Stimulated activated CD4-positive, alpha-beta T cell treated with anti-CD3 and anti-CD28 coated beads, Interleukin-1b, Interleukin-23, amount 100 ng/mL, for 48 hours (primary cell): ENCODE measurements at places on chromosomes 1 and 21.
A peak's percentile ranks its signal among the peaks of the same experiment; 100 is the strongest.

- DNase-seq: no peak
Observed at GRCh38 chr1:185355947-185356346, 38.9 kb upstream of the IVNS1ABP start.

DNA sequence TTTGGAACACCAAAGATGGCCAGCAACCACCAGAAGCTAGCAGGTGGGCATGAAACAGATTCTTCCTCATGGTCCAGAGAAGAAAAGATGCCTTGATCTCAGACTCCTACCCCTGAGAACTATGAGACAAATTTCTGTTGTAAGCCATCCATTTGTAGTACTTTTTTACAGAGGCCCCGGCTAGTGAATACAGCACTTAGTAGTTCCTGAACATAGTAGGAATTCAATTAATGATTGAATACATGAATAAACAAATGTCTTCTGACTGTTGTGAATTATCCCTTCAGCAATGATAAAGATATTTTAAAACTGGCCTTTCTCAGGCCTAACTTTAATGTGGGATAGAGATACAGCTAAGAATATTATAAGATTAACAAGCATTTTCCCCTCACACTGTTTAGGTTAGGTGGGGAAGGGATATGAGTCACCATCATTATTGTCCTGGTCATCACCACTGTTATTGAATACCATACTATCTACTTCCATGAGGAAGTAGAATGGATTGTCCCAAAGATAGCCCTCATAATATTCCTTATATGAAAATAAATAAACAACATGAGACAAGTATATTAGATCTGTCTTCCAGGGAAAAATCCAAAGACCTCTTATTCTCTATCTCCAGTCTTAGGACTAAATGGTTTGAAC lies 51.4 kb downstream of the ADCY10 start:
- DNase-seq: no peak

DNA sequence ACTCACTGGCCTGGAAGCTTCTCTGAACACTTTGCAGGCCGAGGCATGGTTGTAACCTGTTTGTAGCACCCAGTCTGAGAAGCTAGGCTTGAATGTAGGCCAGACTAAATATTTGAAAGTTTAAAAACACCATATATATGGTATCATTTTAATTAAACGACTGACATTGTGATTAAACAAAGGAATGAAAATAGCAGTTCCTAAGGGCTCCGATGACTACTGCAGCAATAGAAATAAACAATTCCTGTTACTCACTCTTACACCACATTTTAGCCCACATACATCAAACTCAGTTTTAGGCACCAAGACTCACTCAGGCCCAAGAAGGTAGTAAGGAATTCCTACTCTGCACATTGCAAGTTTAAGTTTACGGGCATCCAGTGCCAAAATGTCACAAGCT lies 281.2 kb downstream of the AKT3 start:
- DNase-seq: no peak

DNA sequence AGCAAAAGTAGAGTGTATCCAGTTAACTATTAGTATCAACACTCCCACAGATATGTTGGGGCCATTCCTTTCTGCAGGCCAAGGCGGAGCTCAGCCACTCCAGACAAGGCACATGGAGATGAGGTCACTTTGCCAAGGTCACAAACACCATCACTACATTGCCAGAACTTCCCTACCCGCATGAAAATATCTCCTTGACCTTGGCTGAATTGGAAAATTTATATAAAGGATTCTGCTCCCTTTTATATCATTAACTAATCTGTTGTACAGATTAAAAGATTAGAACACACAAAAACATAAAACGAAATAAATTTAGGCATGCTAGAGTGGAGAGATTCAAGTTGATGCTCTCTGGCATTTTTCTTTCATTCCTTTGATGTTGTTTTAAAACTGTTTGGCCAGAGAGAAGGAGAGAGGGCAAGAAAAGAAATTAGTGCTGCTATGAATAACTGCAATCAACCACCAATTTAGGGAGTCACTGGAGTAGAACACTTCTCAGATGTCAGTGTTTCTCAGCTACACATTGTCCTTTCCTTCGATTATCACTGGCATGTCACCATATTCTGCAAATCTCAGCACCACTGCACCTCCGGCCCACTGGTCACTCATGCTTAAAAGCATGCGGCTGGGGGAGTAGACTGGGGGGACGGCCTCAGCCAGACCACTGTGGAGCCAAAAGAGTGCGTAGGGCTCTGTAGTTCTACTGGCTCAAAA lies 78.7 kb upstream of the ATP1B1 start:
- DNase-seq: no peak

GRCh38 chr1:86551305-86551704 lies 4.4 kb downstream of the CLCA4 start:
- no peak for DNase-seq

DNA sequence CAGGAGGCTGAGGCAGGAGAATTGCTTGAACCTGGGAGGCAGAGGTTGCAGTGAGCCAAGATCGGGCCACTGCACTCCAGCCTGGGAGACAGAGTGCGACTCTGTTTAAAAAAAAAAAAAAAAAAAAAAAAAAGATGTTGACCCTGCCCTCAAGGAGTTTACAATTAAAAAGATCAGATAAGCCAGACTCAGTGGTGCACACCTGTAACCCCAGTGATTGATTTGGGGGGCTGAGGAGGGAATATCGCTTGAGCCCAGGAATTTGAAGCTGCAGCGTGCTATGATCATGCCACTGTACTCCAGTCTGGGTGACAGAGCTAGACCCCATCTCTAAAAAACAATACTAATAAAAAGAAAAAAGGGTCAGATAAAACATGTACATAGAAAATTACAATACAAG lies 1.6 kb upstream of the SESN2 start:
- no peak for DNase-seq

GRCh38 chr1:179007233-179007632 lies 18.5 kb upstream of the FAM20B start:
- no peak for DNase-seq

DNA sequence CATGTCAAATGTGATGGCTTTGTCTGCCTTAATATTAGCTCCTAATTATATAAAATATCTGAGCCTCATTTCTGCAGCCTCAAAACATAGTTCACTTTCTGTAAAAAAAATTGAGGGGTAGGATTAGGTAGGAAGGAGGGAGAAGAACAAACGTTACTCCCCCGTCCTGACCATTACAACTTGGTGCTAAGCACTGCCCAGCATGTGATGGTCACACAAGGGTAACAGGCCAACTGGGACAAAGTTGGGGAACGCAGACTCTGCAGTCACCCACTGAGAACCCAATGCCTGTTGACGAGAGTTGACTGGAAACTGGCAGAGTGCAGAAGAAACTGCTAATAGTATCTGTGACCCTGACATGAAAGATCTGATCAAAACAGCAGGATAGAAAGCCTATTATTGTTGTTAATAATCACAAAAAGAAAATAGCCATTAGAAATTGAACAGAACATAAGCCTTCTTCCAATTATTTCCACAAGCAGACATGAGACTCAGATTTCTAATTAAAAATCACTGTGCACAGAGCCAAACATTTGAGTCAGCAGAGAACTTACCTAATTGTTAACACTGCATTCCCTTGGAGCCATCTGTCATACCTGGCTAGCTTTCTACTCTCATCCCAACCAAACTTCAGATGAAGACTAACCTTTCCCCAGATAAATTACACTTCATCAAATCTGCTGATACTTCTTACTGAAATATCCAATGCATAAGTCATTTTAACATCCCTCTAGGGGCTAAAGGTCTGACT lies 5.5 kb downstream of the SORT1 start:
- no peak for DNase-seq

GRCh38 chr1:91707114-91707889 lies 178.6 kb downstream of the TGFBR3 start:
- no peak for DNase-seq

- DNase-seq: no peak
Observed at GRCh38 chr1:95311014-95311413, 77.0 kb downstream of the RWDD3 start.

DNA sequence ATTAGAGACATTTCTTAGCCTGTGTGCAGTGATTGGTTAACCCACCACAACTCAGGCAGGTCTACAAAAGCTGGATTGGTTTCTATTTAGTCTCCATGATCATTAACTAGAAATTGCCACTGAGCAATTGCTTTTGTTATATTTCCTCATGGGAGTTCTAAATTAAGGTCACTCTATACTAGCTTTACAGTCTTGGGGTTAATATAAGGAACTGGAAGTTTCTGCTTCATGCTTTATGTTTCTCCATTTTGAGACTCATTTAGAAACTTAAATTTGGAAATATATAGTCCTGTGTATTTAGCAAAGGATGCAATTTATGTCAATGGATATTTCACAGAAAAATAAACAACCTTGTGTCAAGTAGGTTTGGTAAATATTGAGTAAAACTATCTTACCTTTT lies 137.5 kb downstream of the HLX start:
- DNase-seq: no peak

- DNase-seq: no peak
Observed at GRCh38 chr1:63603810-63604209, 10.6 kb downstream of the PGM1 start.

DNA sequence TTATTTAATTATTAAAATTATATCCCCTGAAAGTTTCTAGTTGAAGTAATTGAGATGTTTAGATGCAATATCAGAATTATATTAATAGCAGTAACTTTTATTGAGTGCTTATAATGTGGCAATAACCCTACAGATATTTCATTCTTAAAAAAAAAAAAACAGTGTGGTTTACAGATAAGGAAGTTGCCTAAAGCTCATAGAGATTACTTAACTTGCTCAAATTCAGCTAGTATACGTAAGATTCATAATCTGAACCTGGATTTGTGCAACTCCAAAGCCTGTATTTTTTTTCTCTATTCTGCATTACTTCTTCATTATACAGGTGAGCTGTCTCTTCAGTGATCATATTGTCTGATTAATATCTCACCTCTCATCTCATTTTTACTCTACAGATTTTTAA lies 156.0 kb upstream of the PTBP2 start:
- no peak for DNase-seq

GRCh38 chr1:181739214-181739613 lies 255.9 kb downstream of the CACNA1E start:
- no peak for DNase-seq

DNA sequence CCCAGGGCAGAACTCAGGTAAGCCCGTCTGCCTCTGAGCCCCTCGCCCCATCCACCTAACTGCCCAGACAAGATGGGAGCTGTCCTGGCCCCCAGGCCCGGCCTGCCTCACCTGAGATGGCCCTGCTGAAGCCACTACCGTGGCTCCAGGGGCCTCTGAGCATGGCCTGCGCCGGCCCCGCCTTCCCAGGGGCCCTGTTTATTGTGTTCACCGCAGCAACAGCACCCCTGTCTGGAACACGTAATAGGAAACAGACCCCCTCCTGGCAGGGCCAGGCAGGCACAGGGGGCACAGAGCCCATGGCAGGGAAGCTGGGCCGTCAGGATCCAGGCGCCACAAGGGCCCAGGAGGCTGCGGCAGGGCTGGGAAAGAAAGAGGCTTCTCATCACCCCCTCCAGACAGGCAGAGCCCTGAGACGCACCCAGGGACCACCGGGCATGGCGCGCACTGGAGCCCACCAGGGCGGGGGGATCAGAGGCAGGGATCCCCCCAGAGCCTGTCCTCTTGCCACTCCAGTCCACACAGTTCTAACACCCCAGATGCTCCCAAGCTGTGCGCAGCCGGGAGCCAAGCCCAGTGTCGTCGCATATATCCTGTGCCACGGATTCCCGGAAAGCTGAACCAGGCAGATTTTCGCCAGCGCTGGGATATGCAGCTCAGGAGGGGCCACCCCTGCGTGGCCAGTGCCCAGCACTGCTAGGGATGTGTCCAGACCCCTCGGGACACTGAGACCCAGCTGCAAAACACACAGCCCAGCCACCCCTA lies 62.6 kb downstream of the ARHGEF16 start:
- no peak for DNase-seq

DNA sequence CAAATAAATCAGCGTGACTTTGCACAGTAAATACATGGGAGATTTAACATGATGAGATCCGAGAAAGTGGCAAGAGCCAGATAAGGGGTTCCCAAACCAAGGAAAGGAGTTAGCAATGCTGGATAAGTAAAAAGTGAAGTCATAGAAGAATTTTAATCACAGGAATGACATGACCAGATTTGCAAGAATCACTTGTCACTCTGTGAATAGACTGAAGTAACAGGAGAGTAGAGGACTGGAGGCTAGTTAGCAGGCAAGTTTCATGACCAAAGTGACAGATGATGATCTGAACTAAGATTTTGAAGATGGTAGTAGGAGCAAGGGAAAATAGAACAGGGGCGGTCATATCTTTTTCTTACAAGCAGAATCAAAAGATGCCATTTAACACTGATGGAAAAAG lies 8.4 kb downstream of the CFH start:
- no peak for DNase-seq

DNA sequence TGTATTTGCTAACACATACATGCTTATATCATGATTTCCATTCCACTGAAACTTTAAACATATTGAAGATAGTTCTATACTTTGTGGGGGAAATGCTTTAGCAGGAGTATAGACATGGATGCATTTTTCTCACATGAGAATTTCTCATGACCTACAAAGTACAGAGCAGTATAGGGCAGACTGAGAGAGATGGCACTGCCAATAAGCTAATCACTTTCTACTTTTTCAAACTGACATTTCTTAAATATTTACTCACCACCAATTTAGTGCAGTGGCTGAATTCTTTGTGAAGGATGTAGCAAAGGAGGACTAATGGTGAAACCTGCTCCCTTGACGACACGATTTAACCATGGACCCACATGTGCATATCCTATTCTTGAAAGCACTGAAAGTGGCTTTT lies 923.5 kb downstream of the ADGRL2 start:
- no peak for DNase-seq

DNA sequence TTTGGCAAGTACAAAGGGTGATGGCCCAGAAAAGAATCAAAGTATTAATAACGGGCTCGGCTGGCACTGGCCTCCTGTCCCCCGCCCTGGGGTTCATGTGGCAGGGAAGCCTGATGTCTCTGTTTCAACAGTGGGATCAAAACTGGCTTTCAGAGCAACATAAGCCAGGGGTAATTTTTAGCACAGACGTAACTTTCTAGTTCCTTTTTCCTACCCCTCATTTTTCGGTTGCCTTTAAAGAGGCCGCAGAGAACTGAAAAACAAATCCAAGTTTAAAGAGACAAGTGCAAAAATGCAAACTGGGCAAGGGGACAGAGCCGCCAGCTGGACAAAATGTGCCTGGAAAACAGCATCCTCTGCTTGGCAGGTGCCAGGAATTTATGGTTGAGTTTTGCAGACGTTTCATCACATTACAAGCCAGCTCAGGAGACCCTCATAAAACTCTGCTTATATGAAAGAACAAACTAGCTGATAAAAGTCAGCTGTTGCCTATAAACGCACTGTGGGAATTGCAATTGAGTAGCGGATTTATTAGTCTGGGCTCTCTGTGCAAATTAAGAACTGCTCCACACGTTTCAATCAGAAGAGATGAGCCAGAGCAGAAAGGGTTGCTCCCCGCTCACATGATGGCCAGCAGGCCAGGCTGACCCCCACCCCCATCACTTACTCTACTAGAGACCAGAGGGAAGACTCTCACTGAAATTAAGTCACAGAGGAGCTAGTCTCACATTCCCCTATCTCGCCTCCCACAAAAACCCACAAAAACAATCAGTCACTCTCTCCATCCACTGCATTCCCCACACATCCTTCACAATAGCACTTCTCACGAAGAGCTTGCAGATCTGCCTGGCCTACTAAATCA lies 15.8 kb upstream of the CDCA8 start:
- no peak for DNase-seq

GRCh38 chr1:228058949-228059633 lies 23.4 kb upstream of the ARF1 start:
- DNase-seq: peak; percentile 38
